ENCODE measurements at places on chromosomes 16 and 17.

DNA sequence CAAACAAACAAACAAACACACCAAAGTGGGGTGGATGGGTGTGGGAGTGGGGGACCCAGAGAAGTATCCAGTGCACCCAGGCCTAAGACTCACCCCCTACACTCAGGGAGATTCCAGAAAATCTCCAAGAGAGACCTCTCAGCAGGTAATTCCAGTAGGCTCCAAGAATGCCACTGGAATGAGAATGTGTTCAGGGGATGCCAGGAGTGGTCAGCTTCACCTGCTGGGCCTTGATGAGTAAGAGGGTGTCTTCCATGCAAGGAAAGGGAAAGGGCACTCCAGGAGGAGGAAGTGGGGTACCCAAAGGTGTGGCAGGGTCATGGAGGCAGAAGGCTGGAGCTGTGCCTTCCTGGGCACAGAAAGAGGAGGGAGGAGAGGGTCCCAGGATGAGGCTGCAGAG lies 9.9 kb downstream of the CDH1 start:
- no peaks in the 10 kb centered on the region for H3K27me3 ChIP-seq
- H3K4me1 ChIP-seq: no peaks in the 10 kb centered on the region

DNA sequence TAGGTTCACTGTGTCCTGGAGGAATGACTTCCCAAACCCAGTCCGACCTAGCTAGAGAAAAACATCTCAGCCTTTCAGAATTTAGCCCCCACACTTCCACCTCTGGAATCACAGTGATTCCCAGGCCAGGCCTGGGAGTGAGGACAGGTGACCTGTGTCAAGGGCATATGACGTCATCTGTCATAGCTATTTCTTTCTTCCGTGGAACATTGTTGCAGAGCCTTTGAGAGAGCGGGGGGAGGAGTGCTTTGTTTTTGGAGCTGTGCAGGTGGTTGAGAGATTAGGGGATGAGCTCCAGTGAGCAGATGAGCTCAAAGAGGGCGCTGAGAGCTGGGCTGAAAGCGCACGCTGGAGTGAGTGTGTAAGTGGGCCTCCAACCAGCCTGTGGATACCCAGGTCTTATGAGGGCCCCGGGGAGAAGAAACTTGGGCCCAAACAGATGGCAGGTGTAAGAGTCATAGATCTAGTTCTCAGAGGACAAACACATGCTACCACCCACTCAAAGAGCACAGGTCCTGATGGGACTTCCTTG lies 344.8 kb downstream of the SNX29 start:
- no peak overlapping the region for H3K27ac ChIP-seq
- H3K27me3 ChIP-seq: no peaks in the 10 kb centered on the region
- no peaks in the 10 kb centered on the region for H3K4me1 ChIP-seq
- no peak overlapping the region for H3K4me3 ChIP-seq

DNA sequence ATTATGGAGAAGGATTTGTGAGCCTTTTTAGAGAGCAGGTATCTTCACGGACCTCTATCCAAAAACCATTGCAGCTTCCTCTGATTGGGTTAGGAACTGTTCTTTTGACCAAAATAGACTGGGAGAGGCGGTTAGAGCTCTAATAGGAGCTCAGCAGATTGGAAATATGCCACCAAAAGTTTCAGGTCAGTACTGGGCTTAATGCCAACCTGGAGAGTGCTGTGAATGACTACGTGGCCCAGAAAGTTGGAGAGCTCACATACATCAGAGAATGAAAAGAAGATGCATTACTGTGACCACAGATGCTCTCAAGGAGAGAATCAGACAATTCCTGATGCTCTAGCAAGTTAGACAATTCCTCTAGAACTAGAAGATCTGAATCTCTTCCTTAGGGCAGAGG lies 86.5 kb downstream of the ABCA8 start:
- no peak for DNase-seq
- H3K27me3 ChIP-seq: no peaks in the 10 kb centered on the region
- H3K4me1 ChIP-seq: no peaks in the 10 kb centered on the region
- H3K27ac ChIP-seq: no peak overlapping the region

DNA sequence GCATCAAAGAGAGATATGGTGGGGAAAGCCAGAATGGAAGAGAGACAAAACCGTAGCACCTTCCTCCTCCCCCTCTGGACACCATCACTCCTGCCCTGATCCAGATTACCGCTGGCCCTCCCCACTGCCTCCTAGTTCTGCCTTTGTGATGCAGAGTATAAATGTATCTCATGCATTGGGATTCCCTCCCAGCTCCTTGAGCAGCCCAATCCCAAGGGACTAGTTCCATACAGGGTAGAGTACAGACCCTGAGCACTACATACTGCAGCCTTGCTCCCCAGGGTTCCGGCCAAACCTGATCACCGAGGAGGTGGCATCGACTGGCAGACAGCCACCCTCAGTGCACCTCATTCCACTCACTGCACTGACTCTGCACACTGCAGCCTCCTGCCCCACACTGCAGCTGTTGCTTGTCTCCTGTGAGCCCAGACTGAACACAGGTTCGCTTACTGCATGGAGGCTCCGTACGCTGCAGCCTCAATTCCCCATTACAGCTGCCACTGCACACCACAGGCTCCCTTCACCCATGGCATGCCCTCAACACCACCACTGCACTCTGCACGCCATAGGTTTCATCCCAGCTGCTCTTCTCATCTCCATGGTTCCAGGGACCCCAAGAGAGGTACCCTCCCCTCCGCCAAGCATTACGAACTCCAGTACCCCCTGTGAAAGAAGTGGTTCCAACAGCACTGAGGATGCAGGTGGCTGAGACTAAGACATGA lies 1.7 kb upstream of the THRA start:
- no peaks in the 10 kb centered on the region for H3K36me3 ChIP-seq
- DNase-seq: no peak
- H3K27ac ChIP-seq: no peak overlapping the region

Measured in thoracic aorta (tissue), 2 donors.